ENCODE measurements at places on chromosomes 16 and 17.

GRCh38 chr17:47304186-47304585 is 19.6 kb upstream of the EFCAB13 start:
- DNase-seq, result no peak
- no peak overlapping the region for H3K27ac ChIP-seq
- no peaks in the 10 kb centered on the region for H3K27me3 ChIP-seq
- no peak overlapping the region for H3K4me3 ChIP-seq
- peaks cover 8% of the 10 kb centered on the region for H3K4me1 ChIP-seq
- no peaks in the 10 kb centered on the region for H3K36me3 ChIP-seq

GRCh38 chr17:29571486-29571882 is 3.0 kb downstream of the TP53I13 start:
- no peak overlapping the region for H3K4me3 ChIP-seq
- no peaks in the 10 kb centered on the region for H3K27me3 ChIP-seq
- no peak for DNase-seq
- no peak overlapping the region for H3K27ac ChIP-seq

DNA sequence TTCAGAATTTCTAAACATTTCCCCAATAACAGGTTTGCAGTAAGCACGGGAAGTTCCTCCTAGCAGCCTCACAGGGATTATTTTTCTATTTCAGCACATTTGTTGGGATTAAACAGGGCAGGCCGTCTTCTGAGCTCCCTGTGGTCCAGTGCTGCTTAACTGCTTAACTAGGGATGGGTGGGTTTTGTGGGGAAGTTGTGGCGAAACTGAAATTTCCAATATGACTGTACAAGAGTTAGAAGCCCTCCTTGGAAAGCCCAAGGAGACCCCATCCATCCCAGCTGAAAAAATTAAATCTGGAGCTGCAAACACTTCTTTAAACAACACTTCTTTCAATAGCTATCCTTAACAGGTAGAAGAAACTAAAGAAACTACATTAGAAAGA is 22.2 kb downstream of the FAM117A start:
- H3K27me3 ChIP-seq, result no peaks in the 10 kb centered on the region
- H3K4me3 ChIP-seq, result peak overlapping the region; percentile 84
- H3K27ac ChIP-seq, result peak overlapping the region; percentile 99
- peaks cover 86% of the 10 kb centered on the region for H3K4me1 ChIP-seq
- peaks cover 9% of the 10 kb centered on the region for H3K36me3 ChIP-seq

GRCh38 chr17:47907932-47908562 is 12.0 kb downstream of the SP2 start:
- H3K36me3 ChIP-seq, result peaks cover 10% of the 10 kb centered on the region
- H3K27me3 ChIP-seq, result no peaks in the 10 kb centered on the region
- H3K27ac ChIP-seq, result no peak overlapping the region
- H3K4me3 ChIP-seq, result no peak overlapping the region
- H3K4me1 ChIP-seq, result peaks cover 16% of the 10 kb centered on the region

DNA sequence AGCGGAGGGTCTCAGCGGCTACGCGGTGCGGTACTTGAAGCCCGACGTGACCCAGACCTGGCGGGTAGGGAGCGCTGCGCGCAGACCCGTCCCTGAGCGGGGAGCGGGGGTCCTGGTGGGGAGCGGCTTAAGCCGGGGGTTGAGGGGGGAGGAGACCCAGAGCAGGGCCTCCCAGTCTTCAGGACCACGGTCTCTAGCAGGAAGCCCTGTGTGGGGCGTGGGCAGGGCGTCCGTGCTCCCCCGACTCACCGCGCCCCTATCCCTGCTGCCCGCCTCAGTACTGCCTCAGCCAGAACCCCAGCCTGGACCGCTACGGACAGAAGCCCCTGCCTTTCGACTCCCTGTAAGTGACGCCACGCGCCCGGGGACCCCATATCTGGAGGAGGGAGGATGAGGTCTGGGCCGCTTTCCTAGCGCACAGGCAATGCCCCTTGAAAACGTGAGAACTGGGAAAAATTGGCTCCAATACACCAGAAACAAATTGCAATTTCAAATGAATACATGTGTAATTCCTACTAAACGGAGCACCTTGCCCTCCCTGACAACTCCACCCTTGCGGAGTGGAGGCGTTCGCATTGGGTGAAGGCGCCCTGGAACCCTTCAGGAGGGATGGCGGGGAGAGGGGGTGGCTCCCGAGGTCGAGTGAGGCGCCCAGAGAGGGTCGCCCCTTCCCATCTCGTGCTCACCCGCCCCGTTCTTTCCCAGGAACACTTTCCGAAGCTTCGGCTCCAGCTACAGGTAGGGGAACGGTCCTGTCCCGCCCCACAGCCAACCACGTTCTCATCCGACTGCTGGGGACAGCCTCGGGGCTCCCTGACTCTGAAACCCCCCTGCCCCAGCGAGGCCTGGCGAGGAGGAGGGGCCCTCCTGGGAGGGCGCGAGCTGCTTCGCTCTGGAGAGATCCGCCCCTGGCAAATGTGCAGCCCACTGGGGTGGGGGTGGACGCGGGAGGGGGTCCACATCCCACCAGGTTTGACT is 14.6 kb upstream of the CNGB1 start:
- DNase-seq, result no peak
- H3K4me1 ChIP-seq, result peaks cover 9% of the 10 kb centered on the region
- peak overlapping the region; percentile 83 for H3K4me3 ChIP-seq
- H3K27me3 ChIP-seq, result no peaks in the 10 kb centered on the region
- H3K27ac ChIP-seq, result no peak overlapping the region
- H3K36me3 ChIP-seq, result no peaks in the 10 kb centered on the region

DNA sequence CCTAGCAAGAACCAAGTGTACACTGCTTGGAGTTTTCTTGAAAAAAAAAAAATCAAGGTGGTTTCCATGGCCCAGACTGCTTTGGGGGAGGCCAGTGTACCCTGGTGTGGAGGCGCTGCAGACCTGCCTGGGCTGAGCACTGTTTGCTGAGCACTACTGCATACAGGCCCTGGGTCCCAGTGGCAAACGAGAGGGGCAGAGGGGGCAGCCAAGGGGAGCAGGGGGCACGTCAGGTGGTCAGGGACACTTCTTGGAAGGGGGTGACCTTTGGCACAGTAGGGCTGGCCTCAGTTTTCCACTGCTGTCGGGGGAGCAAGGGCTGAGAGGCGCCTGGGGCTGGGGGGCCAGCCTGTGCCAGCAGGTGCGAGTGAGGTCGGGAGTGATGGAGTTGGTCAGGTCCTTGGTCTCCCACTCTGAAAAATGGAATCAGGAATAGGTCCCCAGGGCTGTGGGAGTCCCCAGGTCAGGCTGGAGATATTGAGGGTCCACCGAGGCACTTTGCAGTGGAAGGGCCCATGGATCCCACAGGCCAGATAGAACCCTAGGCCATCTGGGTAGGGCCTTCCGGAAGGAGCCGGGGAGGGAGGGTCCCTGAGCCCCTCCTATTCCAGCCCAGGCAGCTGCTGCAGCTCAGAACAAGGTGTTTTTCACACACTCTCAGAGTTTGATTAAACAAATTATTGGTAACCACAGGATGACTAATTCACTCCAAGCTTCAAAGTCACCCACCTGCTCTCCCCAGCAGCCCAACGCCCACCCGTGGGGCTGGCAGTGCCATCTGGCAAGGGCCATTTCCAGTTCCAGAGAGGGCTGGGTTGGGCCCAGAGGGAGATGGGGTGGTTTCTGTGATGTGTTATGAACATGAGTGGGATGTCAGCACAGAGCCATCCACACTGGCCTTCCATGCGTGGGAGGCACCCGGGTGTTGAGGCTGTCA is 3.5 kb downstream of the ZFPM1 start:
- H3K27ac ChIP-seq, result peak overlapping the region; percentile 97
- H3K36me3 ChIP-seq, result no peaks in the 10 kb centered on the region
- H3K4me1 ChIP-seq, result peaks cover 46% of the 10 kb centered on the region
- peak overlapping the region; percentile 81 for H3K4me3 ChIP-seq

DNA sequence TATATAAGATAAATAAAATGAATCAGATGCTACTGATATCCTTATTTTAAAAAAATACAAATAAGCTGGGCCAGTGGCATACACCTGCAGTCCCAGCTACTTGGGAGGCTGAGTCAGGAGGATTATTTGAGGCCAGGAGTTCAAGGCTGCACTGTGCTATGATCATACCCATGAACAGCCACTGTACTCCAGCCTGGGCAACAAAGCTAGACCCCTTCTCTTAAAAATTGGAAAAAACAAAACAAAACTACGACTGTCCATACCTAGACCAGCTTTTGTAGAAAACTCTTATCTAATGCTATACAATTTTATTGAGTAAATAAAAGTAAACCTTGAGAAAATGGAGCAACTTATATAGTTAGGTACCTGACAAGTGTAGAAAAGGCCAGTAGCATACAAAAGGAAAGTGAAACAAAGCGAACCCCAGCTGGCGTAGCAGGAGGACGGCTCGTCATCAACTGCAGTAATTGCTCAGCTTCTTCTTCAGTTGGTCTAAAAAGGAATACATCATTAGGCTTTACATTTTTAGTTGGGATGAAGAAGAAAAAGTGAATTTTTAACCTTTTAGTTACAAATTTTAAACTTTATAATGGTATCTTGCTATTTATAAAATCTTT is 23.6 kb downstream of the INTS2 start:
- H3K27ac ChIP-seq, result no peak overlapping the region
- H3K27me3 ChIP-seq, result no peaks in the 10 kb centered on the region
- H3K36me3 ChIP-seq, result peaks cover 25% of the 10 kb centered on the region
- H3K4me1 ChIP-seq, result no peaks in the 10 kb centered on the region
- DNase-seq, result peak; percentile 56
